ENCODE measurements at places on chromosomes 1 and 21.
A peak's percentile ranks its signal among the peaks of the same experiment; 100 is the strongest.

- peak; percentile 57 for DNase-seq
These were observed 1109.3 kb upstream of the B3GALT2 start for GRCh38 chr1:194295685-194296084.

- DNase-seq: no peak
These were observed 28.2 kb upstream of the KHDRBS1 start for GRCh38 chr1:31985430-31985829.

GRCh38 chr1:39852876-39853275, 30.4 kb downstream of the TRIT1 start:
- DNase-seq: no peak

GRCh38 chr1:230172016-230172537, 105.0 kb downstream of the GALNT2 start:
- DNase-seq: no peak

DNA sequence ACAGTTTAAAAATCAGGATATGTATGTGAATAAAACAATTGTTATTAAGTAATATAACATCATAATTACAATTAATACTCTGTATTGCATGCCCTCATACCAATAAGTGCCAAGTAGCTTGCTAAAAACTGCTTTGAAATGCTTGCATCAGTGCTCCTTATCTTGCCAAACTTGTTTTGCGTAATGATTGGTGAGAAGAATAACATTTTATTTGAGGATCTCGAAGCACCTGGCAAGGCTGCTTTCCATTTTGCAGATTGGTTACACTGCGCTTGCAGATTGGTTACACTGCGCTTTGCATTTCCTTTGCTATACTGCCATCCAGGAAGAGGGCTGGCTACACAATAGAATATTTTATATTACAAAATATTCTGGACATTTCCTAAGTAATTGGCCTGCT, 1.7 kb upstream of the PBX1 start:
- peak; percentile 31 for DNase-seq

DNA sequence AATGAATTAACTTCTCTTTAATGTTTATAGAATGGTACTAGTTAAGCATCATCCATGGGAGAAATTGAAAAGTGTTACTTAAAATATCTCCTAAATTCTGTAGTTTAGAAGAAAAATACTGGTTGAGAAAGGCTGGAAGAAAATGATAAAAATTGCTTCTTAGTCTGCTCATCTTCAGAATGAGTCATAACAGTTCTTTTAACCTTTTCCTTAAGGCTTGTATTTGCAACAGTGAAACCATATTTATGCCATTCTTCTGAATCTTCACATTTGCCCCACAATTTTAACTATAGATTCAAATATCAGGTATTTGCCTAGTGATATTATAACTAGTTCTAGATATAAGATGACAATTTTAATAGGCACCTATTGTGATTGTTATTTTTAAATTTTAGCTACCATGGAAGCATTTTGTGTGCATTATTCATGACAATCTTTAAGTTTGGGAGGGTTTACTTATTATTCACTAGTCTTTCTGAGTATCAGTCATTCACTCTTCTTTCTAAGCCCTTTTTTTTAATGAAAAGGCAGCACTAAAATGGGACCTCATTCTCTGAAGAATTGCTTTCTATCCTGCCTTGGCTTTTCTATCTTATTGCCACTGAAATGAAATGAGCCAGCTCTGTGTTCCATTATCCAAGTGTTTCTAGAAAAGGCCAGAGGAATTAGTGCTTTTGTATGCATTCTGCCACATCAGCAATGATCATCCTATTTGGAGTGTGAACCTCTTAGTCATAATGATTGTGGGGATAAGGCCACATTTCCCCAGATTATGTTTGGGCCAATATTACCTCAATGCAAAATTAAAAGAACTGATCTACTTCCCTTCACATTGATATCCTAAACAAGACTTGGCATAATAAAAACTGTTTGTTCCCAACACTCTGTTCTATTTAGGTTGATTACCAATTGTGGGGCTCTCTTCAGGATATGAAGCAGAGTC, 58.4 kb downstream of the SAMSN1 start:
- no peak for DNase-seq

- DNase-seq: no peak
These were observed 8.9 kb downstream of the ADAR start for GRCh38 chr1:154598871-154599635.

DNA sequence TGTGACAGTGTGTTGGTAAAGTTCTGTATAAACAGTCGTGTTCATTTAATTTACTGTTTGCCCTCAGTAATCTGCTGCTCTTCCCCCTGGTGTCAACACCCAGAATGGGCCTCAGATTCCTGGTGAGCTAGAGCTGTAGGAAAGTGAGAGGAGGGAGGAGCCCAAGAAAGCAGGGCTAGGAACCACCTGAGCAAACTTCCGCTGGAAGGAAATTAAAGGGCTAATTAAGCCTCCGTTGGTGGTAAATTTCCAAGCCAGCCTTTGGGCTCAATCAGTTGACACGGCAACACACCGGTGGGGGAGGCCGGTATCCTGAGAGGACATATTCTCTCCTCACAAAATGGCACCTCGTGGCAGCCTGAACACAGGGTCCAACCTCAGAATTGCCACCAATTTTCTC, 32.9 kb downstream of the RAB3B start:
- DNase-seq: no peak

DNA sequence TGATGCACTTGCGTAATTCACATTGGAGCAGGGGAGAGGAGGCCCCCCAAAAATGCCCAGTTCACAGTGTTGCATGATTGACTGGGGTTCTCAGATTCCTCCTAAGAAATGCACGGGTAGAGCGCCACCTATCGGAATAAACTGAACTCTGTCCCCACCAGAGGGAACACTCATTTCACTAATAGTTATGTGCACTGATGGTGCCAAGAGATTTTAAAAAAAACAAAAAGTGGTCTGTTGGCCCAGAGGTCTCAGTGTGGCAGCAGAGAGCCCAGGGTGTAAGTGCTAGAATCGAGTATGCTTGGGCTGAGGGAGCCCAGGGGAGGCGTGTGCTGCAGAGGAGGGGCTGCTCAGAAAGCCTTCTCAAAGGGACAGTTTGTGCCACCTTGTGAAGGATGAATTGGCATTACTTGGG, 6.9 kb downstream of the PINK1 start:
- peak; percentile 74 for DNase-seq
